ENCODE measurements at places on chromosomes 11 and 22.

- DNase-seq = no peak
Measured at GRCh38 chr11:10575346-10576034, 7.0 kb upstream of the LYVE1 start.

DNA sequence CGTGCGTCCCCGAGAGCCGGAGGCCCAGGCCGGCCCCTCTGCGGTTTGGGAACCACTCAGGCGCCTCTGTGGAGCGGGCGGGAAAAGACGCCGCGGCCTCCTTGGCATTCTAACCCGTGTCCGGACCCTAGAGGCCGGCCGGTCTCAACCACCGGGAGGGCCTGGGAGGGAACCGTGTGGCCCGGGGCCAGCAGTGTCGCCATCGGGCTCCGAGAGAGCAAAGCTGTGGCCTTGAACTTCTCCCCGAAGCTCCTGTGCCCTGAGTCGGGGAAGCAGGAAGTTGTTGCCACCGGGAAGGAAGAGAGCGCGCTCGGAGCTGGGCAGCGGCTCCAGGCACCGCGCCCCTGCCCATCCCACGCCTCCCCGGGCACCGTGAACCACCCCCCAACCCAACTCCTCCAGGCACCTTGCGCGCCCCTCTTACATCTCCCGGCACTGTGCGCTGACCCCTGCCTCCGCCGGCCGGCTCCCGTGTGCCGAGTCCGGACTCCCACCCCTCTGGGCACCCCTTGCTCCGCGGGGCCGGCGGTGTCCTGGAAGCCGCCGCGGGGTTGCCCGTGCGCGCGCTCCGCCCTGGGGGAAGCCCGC, 80.0 kb upstream of the PPARA start:
- DNase-seq = no peak

- DNase-seq = peak; percentile 85
Measured at GRCh38 chr22:21009638-21010425, 5.1 kb upstream of the P2RX6 start.

GRCh38 chr11:77710358-77710757, 72.8 kb upstream of the CLNS1A start:
- DNase-seq = no peak

GRCh38 chr22:24463071-24463760, 31.9 kb upstream of the UPB1 start:
- DNase-seq = no peak

DNA sequence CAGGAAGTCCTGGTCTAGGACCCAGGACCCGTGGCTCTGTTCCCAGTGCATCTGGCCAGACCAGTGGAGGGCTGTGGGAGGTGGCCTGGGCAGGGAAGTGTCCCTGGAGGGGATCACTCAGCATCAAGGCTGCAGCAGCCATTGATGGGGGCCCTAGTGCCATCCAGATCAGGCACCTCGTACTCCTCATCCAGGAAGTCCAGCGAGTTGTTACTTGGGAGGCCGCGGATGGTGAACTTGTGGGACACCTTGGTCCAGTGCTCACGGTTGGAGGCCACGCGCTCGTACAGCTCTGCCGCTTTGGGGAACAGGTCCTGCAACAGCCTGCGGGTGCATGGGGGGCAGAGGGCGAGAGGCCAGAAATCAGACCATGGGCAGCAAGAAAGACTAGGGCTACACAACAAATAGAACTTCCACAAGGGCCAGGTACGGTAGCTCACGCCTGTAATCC, 96.9 kb downstream of the PDE2A start:
- DNase-seq = no peak

DNA sequence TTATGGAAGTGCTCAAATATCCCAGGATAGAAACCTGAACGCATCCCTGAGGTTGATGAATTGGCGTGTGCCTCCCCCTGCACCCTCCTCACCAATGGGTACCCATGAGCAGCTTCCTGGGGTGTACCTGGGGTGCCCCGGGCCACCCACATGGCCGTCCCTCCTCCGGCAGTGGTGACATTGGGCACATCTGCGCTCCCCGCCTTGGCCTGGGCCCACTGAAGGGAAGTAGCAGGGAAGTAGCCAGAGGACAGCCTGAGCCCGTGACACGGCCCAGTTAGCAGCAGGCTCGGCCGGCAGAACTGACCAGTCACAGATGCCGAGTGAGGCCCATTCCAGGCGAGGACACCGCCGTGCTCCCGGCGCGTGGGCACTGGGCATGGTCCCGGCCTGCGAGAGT, 16.7 kb downstream of the MRPL23 start:
- no peak for DNase-seq

Data from T47D (cell line).